Activated CD8-positive, alpha-beta memory T cell treated with anti-CD3 and anti-CD28 coated beads for 1 hour (primary cell): ENCODE measurements at places on chromosomes 5 and 9.

GRCh38 chr9:21608200-21608599, 126.1 kb upstream of the IFNE start:
- DNase-seq = no peak

GRCh38 chr5:158033076-158033475, 174.1 kb upstream of the CLINT1 start:
- no peak for DNase-seq

DNA sequence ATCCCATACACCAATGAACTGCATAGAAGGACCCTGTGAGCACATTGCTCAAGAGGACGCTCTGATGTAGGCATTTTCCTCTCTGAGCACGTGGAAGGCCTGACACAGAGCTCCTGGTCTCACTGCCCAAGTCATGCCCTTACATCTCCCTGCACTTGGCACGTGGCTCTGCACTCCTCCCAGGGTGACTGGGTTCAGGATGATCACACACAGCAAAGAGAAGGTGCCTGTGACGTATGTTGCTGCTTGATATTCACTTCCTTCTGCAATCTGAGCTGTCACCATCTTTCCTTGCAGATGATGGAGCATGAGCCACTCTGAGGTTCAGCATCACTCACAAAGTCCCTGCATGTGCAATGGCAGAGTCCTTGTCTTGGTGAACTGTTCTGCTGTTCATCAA, 125.2 kb downstream of the FSTL4 start:
- no peak for DNase-seq

GRCh38 chr9:69871118-69871834, 50.7 kb downstream of the CFAP95 start:
- DNase-seq = no peak

DNA sequence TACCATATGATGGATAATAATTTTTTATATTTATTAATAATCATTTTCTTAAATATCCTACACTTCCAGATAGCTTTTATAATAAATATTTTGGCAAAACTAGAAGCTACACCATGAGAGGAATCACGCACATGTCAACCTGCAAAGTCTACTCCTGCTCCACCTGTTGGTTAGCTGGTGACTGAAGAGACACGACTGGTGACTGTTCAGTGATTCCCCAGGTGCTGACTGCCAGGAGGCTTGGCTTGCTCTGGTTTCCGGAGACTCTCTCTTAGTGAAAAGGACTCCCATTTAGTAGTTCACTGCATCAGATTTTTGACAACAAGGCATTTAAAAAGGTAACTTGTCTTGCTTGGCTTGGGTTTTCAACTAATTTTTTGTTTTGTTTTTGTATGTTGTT, 20.9 kb downstream of the GZMA start:
- DNase-seq = no peak

DNA sequence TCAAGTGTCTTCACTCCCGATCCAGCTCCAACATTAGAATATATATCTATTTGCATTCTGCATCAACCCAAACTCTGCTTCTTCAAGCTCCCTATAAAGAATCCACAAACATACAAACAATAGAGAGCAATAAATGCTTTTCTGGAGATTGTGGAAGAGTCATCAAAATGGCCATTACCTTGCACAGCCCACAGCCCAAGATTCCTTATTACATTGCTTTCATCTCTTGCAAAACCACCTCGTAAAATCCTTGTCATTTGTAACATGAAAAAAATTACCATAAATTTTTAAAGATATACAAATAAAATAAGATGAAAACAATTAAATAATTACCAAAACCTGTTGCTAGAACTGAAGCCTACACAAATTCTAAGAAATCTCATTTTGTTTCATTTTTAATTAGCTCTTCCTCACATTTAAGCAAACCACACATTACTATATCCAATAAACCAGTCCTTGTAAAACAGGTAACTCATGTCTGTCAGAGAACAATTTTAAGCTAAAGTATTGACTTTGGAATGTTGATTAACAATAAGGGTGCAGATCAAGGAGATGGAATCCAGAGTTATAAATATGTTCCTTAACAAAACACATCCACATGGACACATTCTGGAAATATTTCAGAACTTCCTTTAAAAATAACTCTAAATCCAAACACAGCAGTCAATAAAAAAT, 7.1 kb downstream of the SPINK9 start:
- DNase-seq = no peak

- DNase-seq = no peak
Observed at GRCh38 chr5:107418071-107418470, 252.7 kb downstream of the EFNA5 start.

DNA sequence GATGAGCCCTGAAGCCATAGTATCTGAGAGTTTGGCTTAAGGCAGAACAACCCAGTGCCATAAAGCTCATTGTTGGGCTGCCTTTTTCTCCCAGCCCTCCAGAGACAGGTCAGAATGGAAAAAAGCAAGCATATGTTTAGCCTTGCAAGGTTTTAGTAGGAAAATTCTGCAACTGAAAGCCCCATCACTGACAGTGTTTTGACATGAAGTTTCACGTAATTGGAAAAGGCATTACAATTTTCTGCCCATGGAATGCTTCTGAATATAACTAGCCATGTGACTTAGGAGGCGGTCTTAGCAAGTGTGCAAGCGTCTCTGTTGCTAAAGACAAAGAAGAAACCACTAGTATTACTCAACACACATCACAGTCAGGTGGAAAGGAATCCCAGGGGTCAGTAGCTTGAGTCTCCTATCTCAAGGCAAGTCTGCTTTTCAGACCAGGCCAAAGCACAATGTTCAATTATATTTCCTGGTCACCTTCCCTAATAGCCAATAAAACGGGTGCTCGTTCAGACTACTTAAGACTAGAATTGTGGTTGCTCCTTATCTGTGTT, 117.6 kb downstream of the CARTPT start:
- no peak for DNase-seq

GRCh38 chr9:14309403-14309802, 4.5 kb downstream of the NFIB start:
- no peak for DNase-seq

- DNase-seq = no peak
Observed at GRCh38 chr9:73179589-73179988, 27.9 kb downstream of the ANXA1 start.

- DNase-seq = no peak
Observed at GRCh38 chr9:124309667-124310084, 51.9 kb downstream of the NEK6 start.

DNA sequence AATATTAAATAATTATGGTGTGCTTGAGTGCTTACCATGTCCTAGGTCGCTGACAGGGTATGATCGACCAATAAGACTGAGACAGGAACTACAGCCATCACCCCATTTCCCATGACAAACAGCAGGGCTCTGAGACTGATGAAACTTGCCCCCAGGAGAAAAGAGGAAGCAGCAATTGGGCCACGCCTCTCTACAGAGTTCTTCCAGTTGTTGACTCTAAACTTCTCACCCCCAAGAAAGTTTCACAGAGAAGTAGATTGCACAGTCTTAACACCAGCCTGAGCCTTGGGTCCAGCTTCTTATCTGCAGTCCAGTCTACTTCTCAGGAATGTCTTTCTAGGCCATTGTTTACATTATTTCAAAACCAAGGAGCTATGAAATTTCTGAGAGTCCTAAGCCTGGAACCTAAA, 182.2 kb upstream of the ANKRD55 start:
- DNase-seq = no peak

GRCh38 chr9:115262952-115263351, 145.0 kb upstream of the TNC start:
- no peak for DNase-seq

DNA sequence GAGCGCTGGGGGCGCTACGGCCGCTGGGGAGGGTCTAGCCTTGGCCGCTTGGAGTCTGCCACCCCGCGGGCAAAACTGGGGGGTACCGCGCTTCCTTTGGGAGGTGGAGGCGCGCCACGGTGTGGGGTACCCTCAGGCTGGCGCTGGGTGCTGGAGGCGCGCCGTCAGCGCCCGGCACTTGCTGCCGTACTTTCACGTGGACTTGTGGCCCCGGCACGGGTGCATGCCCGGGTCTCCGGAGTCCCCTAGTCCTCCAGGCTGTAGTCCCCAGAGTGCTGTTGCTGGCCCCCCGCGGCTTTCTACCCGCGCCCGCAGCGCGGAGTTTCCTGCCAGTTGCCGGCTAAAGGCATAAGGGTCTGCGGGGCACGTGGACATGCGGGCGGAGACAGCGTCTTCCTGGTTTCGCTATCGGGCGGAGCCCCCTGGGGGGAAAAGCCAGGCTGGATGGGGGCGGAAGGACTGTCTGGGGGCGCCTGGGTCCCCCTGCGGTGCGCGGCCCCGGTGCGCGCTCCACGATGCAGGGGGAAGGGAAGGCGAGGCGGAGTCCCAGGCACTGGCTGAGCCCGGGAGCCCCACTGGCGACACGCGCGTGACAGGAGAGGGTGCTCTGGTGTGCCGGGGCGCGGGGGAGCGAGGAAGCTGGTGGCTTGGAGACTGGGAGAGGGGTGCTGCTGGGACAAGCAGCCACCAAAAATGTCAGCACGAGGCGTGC, 666 bp downstream of the PPARGC1B start:
- DNase-seq = peak; percentile 20

DNA sequence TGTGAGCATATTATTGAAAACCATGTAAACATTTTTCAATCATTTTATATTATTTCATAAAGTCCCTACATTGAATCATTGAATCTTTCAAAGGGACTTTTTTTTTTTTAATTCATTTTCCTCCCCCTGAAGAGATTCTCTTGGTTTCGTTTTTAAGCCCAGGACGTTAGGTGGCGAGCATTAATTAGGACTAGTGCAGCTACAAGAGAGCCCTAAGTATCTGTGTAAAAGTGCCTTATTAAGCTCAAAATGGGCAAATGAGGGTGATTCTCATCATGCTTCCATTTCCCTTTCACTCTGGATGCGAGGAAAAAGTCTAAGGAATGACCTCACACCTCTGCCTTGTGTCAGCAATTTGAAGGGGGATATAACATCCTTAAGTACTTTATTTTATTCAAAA, 517.9 kb upstream of the ITGA1 start:
- no peak for DNase-seq

- no peak for DNase-seq
Observed at GRCh38 chr5:14593326-14594021, 11.9 kb downstream of the OTULINL start.

DNA sequence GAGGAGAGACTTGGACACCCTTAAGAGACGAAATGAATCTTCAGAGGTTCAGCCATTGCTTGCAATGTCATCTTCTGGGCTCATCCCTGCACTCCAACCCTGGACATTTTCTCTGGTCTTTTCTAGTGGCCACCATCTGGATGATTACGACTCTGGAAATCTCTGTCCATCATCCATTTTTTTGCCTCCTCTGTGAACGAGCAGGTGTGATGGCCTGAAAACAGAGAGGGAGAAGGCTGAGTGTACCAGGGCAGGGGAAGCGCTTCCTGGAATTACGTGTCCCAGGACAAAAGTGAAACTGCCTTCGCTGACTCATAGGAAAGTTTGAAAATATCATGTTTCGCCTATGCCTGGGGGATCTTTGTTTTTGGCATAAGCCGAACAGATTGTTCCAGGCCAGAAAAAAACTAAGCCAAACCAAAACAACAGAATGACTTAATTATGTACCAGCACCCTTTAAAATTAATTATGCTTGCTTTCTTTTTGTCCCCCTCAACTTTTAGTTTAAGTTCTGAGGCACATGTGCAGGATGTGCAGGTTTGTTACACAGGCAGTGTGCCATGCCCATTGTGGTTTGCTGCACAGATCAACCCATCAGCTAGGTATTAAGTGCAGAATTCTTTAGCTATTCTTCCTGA, 31.9 kb downstream of the ANKRD33B start:
- no peak for DNase-seq

DNA sequence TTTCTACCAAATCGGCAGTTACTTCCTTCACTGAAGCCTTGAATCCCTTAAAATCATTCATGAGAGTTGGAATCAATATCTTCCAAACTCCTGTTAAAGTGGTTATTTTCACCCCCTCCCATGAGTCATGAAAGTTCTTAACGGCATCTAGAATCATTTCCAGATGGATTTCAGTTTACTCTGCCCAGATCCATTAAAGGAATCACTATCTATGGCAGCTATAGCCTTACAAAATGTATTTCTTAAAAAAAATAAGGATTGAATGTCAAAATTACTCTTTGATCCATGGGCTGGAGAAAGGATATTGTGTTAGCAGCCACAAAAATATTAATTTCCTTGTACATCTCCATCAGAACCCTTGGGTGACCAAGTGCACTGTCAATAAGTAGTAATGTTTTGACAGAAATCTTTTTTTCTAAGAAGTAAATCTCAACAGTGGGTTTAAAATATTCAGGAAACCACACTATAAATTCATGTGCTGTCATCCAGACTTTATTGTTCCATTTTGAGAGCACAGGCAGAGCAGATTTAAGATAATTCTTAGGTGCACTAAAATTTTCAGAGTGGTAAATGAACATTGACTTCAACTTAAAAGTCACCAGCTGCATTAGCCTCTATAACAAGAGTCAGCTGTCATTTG, 767.7 kb downstream of the DTWD2 start:
- no peak for DNase-seq

GRCh38 chr9:134549336-134549735, 92.3 kb upstream of the COL5A1 start:
- no peak for DNase-seq

- DNase-seq = no peak
Observed at GRCh38 chr9:78566948-78567675, 270.2 kb downstream of the PSAT1 start.

DNA sequence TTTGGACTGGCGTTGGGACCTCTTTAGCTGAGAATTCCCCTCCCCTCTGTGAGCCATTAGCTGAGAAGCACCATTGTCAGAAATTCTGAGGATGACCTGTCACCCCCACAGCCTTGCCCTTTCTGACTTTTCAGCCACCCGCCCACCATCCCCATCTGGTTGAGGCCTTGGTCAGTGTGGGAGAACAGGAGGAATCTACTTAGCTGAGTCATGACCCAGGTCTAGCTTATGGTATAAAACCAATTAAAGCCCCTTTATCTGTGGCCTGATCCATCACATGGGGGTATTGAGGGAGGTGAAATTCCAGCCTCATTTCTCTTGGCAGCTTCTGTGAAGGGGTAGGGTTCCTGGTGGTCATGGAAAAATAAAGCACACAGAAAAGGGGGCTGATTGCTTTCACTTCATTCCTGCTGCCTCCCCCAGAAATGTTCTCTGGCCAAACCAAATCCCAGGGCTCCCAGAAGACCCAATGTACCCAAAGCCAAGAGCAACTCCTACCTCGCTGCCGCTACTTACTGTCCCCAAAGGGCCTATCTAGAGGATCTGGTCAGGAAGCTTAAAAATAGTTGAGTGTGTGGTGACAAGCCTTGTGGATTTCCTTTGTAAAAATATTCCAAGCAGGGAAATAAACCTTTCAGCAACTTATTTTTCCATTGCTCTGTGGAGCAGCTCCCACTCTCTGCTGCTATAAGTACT, 174.8 kb upstream of the TNC start:
- DNase-seq = no peak

- no peak for DNase-seq
Observed at GRCh38 chr9:105483618-105484017, 35.8 kb downstream of the FSD1L start.

DNA sequence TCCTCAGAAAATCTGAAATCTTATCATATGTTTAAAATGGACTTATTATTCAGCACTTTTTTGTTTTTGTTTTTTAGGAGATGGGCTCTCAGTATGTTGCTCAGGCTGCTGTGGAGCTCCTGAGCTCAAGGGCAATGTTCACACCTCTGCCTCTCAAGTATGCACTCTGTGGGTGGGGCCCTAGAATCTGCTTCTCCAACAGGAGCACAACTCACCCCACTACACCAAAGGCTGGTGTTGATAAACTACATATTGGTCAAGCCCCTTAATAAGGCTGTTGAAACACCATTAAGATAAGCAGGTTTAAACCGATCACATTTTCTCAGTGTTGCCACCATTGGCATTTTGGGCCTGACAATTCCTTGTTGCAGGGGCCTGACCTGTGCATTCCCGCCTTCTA, 131.6 kb downstream of the FANCC start:
- no peak for DNase-seq

- no peak for DNase-seq
Observed at GRCh38 chr5:145553177-145553576, 282.0 kb downstream of the PRELID2 start.
